OCI-LY7 (cell line): ENCODE measurements at places on chromosomes 2 and 18. TPM values are rescaled to one million over a fixed set of nuclear protein-coding genes. Genes with fewer than 3 reads are reported as not detected.

Gene NAT8
- total RNA-seq: not detected in 2 replicates

Gene HOXD8
- not detected in 2 replicates for total RNA-seq

Gene RBM43
- total RNA-seq: 0.83 and 0.91 TPM in 2 replicates

Gene UGT1A3
- total RNA-seq: not detected in 2 replicates

Gene SH2D6
- 2.6 and 3.5 TPM in 2 replicates for total RNA-seq

Gene CXCR2
- total RNA-seq: not detected in 2 replicates

Gene BOLL
- not detected in 2 replicates for total RNA-seq

Gene BCL11A
- total RNA-seq: 163 and 167 TPM in 2 replicates

Gene ITGB1BP1
- total RNA-seq: 102 and 105 TPM in 2 replicates

Gene SLC11A1
- total RNA-seq: 0.59 and 0.78 TPM in 2 replicates

- DNase-seq: no peak
Measured at GRCh38 chr18:68406761-68407160, 308.1 kb downstream of the TMX3 start.

DNA sequence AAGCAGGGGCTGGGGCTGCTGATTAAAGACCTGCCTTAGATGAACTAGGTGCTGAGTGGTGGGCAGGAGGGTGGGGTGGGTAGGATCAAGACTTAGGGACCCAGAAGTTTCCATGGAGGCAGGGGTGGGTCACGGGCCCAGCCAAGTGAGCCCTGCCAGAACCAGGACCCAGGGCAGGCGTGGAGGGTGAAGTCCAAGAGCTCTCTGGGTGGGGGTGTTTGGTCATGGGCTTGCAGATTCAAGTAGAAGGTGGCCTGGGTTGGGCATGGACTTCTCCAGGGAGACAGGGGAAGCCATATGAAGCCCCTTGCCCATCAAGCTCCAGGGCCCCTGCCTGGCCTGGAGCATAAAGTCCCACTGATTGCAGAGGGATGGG, 168.8 kb downstream of the SMAD7 start:
- DNase-seq: no peak

- no peak for DNase-seq
Measured at GRCh38 chr2:239227661-239228371, 173.0 kb downstream of the HDAC4 start.

DNA sequence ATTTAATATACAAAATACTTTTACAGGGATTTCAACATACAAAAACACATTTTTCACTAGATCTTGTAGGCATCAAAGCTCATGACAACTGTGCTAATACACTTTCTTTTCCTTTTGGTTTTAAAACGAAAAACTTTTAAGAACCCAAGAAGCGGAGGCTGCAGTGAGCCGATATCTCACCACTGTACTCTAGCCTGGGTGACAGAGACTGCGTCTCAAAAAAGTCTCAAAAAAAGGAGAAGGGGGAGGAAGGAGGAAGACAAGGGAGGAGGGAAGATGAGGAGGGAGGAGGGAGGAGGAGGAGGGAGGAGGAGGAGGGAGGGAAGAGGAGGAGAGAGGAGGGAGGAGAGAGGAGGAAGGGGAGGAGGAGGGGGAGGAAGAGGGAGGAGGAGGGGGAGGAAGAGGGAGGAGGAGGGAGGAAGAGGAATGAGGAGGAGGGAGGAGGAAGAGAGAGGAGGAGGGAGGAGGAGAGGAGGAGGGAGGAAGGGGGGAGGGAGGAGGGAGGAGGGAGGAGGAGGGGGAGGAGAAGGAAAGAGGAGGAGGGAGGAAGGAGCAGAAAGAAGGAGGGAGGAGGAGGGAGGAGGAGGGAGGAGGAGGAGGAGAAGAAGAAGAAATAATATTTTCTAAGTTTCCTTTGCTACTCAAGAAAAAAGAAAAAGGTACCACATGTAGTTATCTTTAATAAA, 13.8 kb downstream of the ROCK2 start:
- no peak for DNase-seq

DNA sequence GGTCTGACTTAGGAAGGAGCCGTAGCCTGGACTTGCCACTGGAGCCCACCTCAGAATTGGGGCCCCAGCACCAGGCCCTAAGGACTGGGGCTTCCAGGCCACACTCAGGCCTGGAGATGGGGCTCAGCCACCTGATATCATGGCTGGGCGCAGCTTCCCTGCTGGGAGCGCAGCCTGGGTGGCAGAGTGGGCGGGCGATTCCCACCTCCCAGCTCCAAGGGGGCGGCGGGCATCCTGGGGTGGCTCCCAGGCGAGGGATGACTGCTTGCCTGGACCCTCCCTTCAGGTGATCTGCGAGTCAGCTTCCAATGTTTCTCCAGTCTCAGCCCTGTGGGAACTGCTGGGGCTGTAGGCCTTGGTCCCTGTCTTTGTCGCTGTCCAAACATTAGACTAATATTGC, 20.1 kb downstream of the GPR35 start:
- DNase-seq: no peak

DNA sequence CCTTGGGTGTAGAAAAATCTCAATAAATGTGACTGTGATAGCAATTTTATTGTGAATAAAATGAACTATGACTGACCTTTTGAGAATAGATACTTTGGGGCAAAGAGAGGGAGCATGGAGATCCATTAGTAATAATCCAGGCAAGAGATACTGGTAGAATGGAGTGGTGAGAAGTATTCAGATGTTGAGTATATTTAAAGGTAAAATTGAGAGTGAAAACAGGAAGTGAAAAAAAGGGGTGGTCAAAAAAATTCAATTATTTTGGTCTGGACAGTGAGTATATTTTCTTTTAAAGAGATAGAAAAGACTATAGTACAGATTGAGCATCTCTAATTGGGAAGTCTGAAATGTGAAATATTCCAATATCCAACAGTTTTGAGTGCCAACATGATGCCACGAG, 1515.6 kb upstream of the NXPH2 start:
- DNase-seq: no peak

- peak; percentile 62 for DNase-seq
Measured at GRCh38 chr2:179274749-179275148, 10.1 kb upstream of the SESTD1 start.

DNA sequence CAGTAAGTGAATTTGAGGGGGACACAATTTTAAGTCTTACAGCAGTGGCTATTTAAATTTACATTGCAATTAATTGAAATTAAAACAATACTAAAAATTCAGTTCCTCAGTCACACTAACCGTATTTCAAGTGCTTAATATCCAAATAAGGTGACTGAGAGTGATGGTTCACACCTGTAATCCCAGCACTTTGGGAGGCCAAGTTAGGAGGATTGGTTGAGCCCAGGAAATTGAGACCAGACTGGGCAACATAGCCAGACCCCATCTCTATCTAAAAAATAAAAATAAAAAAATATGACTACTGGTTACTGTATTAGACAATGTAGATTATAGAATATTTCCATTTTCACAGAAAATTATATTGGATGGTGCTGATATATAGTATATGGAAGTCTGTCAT, 79.0 kb downstream of the BMPR2 start:
- no peak for DNase-seq

- peak; percentile 60 for DNase-seq
Measured at GRCh38 chr18:11154368-11154989, 5.1 kb upstream of the PIEZO2 start.

- DNase-seq: peak; percentile 75
Measured at GRCh38 chr2:64873472-64873924, 115.7 kb upstream of the SLC1A4 start.

GRCh38 chr2:61328707-61329251, 142.1 kb downstream of the USP34 start:
- DNase-seq: no peak

GRCh38 chr2:44970846-44971450, 29.4 kb downstream of the SIX3 start:
- DNase-seq: no peak

- DNase-seq: no peak
Measured at GRCh38 chr18:46469186-46469915, 187.7 kb downstream of the LOXHD1 start.

GRCh38 chr18:62407660-62408059, 82.5 kb downstream of the TNFRSF11A start:
- no peak for DNase-seq

GRCh38 chr2:42693688-42694479, 70.1 kb downstream of the OXER1 start:
- no peak for DNase-seq

- DNase-seq: peak; percentile 6
Measured at GRCh38 chr2:216664593-216665034, 30.7 kb downstream of the IGFBP5 start.

DNA sequence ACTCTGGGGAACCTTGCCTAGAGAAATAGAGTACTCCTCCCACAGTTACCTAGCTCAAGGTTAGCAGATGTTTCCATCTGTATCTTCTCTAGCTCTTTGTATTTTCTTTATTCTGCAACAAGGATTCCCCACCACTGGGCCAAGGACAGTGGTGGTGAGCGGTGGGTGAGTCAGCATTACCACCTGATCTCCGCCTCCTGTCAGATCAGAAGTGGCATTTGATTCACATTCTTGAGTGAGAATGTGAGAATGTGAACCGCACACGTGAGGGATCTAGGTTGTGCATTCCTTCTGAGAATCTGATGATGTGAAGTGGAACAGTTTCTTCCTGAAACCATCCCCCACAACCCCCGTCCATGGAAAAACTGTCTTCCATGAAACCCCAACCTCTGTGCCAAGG, 9.0 kb downstream of the EPB41L3 start:
- DNase-seq: no peak

DNA sequence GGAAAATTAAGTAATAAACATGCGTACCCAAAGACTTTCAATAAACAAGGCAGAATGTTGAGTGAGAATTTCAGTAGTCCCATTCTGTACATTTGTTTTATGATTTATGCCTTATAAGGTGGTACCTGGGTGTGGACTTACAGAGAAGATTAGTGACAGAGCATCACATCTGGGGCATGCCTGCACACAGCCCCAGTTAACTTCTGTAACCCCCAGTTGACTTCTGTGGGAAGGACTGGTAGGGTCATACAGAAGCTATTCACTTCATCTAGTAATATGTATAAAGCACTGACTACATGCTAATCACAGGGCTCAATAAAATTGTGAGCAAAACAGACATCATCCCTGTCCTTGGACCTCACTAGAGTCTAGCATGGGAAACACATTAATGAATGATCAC, 16.1 kb downstream of the MREG start:
- DNase-seq: no peak

GRCh38 chr2:204544961-204545860, at the start of gene PARD3B:
PARD3B (plus strand) TSS chr2:204545475; CDS start chr2:204546000, 525 bp downstream.
- DNase-seq: no peak

GRCh38 chr2:186641807-186642321, 52.0 kb upstream of the FAM171B start:
- peak; percentile 53 for DNase-seq

DNA sequence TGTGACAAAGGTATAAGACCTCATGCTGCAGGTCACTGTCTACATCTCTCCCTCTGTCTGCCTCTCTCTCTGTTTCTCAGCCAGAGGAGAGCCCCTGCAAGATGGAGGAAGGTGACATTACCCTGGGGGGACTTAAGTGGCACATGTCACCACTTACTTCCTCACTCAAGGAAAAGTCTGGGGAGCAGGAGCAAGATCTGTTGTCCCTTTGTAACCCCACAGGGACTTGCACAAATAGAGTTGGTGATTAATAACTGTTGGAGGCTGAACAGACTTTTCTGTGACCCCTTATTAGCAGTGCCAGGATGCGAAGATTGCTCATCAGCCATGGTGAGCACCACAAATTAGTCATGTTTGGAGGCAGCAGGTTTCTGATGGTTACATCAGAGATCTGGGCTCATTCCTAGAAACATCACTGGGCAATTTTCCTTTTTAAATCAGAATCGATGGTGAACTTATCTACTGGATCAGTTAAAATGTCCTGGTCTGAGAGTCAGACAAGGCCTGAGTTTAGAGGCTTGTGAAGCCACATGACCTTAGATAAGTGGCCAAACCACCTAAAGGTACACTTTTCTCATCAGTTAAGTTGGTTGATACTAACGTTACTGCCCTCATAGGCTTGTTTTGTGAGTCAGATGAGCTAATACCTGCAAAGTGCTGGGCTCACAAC, 81.2 kb upstream of the LTBP1 start:
- no peak for DNase-seq

- DNase-seq: no peak
Measured at GRCh38 chr18:55400590-55401541, 187.1 kb downstream of the TCF4 start.

GRCh38 chr18:11553098-11553940, 56.1 kb upstream of the SLC35G4 start:
- DNase-seq: peak; percentile 70

DNA sequence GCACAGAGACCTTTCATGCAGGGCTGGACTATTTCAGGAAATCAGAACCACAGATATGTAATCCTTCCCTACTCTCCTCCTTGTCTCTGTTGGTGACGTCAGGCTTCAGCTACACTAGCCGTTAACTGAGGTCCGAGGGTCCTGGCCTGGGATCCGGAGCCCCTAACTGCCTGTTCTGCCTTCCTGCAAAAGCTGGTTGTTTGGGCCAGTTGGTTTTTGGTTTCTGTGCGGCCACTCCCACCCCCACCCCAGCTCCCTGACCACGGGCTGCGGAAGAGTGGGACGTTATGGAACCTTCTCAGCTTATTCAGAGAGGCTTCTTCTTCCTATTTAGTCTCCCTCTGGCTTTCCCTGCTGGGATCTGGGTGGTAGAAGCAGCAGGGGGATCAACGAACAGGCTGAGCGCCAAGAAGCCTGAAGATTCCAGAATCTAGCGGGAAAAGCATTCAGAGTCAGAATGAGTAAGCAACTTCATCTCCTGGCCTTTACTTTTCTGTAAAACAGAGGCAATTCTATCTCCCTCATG, 49.3 kb upstream of the ROCK2 start:
- DNase-seq: no peak

- DNase-seq: no peak
Measured at GRCh38 chr2:215428060-215428910, 7.6 kb downstream of the FN1 start.

DNA sequence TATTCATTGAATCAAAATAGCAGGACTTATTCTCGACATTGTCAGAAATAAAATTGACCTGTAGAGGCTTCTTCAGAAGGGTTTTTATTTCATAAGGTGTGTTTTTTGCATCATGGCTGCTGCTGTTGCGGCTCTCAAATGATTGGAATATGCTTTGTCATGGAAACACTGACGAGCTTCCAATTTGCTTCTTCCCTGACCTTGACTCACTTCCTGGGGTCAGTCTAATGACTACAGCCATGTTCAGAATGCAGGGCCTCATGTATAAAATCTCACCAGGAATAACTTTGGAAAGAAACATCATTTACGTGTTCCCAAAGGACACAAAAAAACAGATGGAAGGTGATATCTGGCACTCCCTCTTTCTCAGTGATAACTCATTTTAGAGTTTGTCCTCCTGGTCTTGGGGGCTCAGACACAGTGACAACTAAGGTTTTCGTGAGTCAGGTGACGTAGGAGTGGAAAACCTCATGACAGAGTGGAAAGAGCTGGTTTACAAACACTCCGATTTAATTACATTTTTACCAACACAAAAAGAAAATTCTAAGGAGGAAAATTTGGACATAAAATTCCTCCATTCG, 467.0 kb upstream of the RAB12 start:
- DNase-seq: no peak

GRCh38 chr2:7852546-7852945, 829.3 kb upstream of the ID2 start:
- no peak for DNase-seq
